Stimulated activated CD4-positive, alpha-beta T cell treated with anti-CD3 and anti-CD28 coated beads, Interleukin-4, amount 100 ng/mL, for 24 hours (primary cell): ENCODE measurements at places on chromosomes 2 and 18.

DNA sequence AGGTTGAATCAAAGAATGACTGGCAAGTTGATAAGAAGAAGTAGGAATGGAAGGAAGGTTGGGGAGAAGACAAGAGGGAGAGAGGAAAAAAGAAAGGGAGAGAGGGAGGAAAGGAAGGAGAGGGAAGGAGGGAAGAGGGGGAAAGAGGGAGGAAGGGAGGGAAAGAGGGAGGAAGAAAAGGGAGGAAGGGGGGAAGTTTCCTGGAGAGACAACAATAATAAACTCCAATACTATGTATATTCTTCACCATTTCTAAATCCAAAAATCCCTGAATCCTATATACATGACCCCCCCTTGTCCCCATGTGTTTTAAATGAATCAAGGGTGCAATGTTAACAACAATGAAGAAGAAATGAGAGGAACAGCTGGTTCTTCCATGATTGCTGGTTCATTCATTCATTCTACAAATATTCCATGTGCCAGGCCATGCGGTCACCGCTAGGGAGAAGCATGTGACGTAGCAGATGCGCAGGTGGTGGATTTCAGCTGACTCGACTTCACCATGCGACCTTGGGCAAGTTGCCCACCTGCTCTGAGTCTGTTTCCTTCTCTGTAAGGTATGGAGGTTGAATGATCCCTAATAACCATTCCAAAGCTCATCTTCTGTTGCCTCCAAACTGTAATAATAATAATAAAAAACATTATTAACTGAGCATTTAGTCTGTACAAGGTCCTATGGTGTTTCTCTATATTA lies 77.6 kb downstream of the EN1 start:
- DNase-seq: no peak

GRCh38 chr18:11672198-11672597 lies 16.9 kb upstream of the GNAL start:
- no peak for DNase-seq

DNA sequence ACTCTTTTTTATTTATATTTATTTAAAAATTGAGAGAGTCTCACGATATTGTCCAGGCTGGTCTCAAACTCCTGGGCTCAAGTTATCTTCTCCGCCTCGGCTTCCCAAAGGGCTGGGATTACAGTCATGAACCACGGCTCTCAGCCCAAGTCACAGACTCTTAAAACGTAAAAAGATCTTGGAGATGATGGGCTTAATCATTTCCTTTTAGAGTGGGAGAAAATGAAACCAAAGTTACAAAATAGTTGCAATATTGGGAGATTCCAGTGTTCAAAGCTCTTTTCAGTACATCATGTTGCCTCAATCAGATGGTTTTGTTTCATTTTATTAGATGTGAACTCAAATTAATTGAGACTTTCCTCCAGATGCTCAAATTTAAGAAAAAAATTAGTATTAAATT lies 151.4 kb upstream of the XPO1 start:
- DNase-seq: no peak

DNA sequence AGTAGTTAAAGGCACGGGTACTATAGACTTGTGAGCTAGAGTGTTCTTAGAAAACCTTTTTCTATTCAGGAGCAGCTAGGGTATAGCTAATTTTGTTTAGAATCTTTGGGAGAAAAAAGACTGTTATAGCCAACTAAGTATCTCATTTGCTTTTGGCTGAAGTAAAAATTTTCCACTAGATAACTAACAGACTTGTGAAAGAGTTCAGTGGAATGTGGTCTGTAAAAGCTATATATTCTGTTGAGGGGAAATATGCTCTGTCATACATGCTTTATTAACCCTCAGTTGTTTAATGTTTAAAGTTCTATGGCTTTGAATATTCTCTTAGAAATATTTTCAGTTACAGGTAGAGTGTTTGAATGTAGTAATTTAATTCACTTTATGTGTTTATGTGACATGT lies 49.7 kb downstream of the RIF1 start:
- no peak for DNase-seq

GRCh38 chr2:154537843-154538450 lies 160.5 kb upstream of the KCNJ3 start:
- DNase-seq: no peak

DNA sequence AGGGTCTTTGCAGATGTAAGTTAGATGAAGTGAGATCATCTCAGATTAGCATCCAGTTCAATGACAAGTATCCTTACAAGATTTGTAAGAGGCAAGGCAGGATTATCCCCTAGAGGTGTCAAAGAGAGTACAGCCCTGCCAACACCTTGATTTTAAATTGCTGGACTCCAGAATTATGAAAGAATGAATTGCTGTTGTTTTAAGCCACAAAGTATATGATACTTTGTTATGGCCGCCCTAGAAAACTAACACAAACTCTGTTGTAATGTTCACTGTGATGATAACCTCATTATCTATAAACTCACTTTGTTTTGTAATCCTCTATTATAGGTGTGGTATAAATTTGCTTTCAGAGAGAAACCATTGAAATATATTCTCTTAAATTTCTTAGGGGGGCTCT lies 249.0 kb upstream of the SPOPL start:
- no peak for DNase-seq

GRCh38 chr2:134276381-134277172 lies 22.7 kb downstream of the MGAT5 start:
- DNase-seq: no peak

- no peak for DNase-seq
Observed at GRCh38 chr2:64889803-64890202, 99.4 kb upstream of the SLC1A4 start.

- no peak for DNase-seq
Observed at GRCh38 chr2:237919593-237919992, 47.2 kb upstream of the UBE2F start.

DNA sequence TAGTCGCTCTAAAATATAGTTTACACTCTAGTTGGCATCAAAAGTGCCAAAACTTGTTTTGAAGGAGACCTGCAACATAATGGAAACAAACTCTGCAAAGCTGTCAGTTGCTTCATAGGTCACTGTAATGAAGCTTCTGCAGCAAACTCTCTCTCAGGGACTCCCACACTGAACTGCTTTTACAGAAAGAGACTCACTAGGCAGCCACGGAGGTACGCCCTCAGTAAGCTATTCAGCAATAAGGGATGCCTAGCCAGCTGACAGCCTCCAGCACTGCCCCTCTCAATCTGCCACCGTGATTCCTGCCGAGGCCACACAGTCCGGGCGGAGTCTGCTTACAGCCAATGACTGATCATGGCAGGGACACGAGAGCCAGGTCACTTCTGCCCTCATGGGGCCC lies 51.1 kb downstream of the COLEC12 start:
- DNase-seq: no peak

DNA sequence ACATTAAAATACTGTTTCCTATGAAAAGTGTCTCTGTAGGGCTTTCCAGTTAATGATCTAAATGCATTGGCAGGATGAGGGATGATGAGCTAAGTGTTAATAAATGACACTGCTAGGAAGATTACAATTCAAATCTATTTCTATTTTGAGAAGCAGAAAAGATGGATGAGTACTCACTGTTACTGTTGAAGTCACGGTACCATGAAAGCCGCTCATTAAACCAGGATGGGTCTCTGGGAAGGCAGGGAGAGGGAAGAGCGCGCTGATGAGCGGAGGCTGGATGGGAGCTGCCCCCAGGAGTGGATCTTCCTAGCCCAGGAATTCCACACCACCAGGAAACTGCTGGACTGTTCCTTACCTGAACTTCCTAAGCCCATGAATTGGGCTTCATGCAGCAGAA lies 27.1 kb upstream of the TXNDC2 start:
- no peak for DNase-seq

DNA sequence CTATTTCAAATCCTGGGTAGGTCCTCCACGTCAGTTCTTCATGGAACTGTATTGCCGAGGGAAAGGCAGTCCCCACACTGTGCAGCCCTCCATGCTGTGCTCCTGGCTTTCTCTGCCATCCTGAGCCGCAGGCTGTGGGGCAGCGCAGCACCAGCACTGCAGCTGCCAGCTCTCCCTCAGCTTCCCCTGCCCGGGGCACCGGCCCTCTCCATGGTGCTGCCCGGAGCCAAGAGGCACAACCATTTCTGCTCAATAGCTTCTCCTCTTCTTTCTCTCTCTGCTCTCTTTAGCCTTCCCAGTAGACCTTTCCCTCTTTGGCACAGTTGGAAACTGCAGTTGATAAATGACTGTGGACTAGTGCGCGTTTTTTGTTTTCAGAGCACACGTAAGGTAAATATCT lies 12.1 kb downstream of the ANKRD23 start:
- DNase-seq: no peak

- DNase-seq: no peak
Observed at GRCh38 chr2:230989731-230990130, 6.2 kb upstream of the SPATA3 start.

- DNase-seq: no peak
Observed at GRCh38 chr2:113300281-113300680, 21.6 kb upstream of the PAX8 start.

GRCh38 chr18:5370332-5370731 lies 74.8 kb upstream of the ZBTB14 start:
- no peak for DNase-seq

DNA sequence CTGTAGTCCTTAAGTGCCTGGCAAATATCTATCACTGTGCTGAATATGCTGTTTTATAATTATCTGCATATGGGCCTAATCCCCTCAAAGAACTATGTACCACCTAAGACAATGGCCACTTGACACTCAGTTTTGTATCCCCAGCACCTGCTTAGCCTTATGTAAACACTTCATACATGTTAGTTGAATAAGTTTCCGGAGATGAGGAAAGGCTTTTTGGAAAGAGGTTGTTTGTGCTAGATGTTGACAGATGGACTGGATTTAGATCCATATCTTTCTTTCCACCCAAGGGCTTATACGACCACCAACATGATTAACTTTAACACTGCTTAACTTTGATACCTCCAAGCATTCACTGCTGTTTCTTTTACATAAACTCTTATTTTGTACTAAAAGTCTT lies 63.3 kb downstream of the FAM228A start:
- DNase-seq: no peak

DNA sequence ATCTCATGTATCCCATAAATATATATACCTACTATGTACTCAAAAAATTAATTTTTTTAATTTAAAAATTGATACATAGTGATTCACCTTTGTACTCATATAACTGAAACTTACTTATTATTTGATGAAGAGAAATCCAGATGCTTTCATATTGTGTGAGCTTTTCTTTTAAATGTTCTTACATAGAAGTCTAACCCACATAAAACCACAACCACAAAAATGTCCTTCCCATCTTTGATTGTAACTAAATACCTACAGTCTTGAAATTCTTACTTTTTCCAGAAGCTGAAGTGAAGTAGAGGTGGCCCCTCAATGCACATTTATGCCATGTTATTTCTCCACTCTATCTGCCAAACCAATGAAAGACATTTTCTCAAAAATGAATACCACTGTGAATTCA lies 117.9 kb upstream of the COL5A2 start:
- no peak for DNase-seq

- DNase-seq: no peak
Observed at GRCh38 chr2:232982926-232983668, 30.0 kb downstream of the NGEF start.

GRCh38 chr2:26653207-26654060 lies 12.3 kb upstream of the CIB4 start:
- no peak for DNase-seq

- DNase-seq: no peak
Observed at GRCh38 chr2:149719695-149720094, 132.1 kb upstream of the MMADHC start.

DNA sequence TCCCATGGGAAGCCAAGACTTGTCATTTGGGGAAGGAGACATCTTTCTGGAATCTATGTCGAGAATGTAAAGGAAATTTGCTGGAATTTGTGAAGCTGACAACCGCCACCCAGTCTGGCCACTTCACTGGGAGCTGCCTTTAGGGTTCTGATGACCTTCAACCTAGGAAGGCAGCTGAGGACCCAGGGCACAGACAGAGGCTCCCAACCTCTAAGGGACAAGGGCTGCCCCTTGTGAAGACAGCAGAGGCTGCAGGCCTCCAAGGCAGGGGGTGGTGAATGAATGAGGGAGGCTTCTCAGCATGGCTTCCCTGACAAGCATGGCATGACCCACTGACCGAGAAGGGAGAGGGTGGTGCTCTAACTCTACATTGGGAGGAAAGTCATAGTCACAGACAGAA lies 128.9 kb upstream of the ASB18 start:
- no peak for DNase-seq

GRCh38 chr2:219707496-219708285 lies 80.3 kb downstream of the SLC4A3 start:
- no peak for DNase-seq

DNA sequence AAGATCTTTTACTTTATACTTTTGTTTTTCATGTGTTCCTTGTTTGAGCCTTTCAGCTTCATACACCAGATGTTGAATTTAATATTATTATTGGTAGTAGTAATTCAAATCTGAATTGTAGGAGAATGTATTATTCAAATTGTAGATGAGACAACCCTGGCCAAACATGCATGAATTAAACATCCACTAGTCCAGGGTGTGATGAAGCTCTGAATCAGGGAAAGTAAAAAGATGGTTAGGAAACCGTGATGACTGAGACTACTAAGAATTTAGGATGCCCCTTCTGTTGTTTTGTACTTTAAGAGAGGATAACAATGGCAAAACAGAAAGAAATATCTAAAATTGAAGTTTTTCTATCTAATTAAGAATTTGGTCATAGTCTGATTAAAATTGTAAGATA lies 227.8 kb upstream of the CDH2 start:
- DNase-seq: no peak

DNA sequence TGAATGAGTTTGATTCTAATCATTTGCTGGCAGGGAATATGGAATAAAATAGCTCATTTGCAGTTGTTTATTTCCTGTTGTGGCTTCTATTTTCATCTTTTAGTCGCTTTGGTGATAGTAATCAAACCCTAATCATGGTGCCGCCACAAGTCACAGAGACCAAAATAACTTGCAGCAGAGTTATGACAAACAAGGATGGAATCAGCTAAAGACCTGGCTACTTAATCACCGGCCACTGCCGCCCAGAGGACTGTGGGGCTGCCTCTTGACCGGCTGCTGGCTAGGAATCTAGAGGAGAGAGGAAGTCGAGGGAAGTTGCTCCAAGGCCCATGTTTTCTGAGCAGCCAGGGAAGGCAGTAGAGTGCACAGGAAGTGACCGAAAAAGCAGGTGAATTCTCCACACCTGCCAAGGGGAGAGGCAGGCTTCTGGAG lies 5.1 kb upstream of the SMAD7 start:
- no peak for DNase-seq

- DNase-seq: no peak
Observed at GRCh38 chr2:120278901-120279300, 26.2 kb downstream of the RALB start.
